ENCODE measurements at places on chromosomes 3 and 15.

GRCh38 chr3:124760601-124761000, 30.3 kb downstream of the UMPS start:
- no peak for DNase-seq

DNA sequence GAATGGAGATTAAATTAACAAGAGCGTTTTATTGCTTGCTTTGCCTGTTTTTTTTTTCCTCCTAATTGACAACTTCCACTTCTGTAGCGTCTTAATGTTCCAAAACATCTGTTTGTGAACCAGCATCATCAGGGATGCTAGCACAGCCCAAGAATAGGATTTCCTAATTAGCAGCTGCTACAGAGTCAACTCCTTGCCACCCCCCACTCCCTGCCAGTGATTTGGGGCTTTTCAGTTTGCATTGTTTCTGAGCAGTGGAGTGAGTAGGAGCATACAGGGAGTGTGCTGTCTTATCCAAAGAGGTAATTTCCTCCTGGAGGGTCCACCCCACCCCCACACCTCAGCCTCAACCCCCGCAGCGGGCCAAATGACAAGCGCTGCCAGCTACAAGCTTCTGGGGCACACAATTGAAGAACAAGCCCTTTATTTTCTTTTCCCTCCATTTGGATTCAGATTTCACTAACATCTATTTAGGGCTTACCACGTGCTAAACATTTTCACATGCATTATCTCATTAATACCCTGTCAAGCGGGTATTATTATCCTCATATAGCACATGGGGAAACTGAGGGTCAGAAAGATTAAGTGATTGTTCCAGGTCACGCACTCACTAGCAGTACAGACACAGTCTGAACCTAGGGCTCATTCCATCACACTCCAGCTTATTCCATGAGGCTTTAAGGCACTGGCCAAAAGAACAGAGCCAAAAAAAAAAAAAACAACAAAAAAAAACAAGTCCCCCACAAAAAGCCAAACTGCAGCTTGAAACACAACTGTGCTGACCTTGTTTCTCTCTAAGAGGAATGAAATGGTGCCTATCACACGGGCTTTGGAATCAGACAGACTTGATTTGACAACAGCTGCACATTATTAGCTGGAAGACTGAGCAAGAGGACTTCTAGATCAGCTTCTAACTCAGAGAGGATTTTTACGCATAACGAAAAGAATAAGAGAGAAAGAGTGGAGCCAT, 16.4 kb downstream of the HEG1 start:
- no peak for DNase-seq

GRCh38 chr3:46693892-46694226, 380 bp upstream of the ALS2CL start:
- no peak for DNase-seq

DNA sequence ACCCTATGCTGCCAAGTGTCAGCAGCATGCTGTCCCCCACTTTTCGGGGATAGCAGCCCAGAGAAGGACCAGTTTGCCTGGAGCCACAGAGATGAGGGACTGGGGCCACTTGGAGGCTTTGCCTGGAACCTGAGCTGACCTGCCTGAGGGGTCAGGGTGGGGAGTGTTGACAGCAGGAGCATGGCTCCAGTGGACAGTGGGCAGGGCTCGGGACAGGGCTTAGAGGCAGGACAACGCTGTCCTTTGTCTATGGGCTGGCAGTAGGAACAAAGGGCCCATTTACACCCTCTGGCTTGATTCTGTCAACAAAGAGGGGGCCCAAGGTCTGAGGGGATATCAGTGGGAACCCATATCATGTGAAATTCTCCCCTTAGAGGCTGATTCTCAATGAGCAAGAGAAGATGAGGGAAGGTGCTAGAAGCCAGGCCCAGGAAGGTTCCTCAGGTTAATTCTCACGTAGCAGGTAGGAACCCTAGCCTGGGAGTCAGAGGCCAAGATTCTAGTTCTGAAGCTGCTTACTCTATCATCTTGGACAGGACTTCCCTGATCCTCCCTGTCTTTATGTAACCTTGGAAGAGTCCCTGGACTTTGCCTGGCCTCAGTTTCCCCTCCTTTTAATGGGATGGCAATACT, 29.7 kb upstream of the HHATL start:
- DNase-seq, result no peak

- no peak for DNase-seq
These were observed 9.2 kb downstream of the HSPBAP1 start for GRCh38 chr3:122784436-122784835.

DNA sequence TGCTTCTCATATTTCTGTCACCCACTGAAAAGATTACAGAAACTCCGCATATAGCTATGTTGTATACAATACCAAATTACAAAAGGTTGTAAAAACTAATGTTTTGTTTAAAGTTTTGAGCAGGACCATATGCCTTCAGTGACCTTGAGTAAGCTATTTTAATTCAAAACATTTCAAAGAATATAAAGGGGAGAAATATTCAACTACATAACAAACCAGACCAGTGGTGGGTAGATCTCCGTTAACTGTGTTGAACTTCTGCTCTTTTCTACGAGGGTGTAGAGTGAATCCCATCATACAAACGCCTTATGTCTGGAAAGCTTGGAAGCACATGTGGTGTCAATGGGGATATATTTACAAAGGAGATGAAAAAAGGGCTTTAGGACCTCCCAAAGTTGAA, 68.4 kb upstream of the NR2F2 start:
- no peak for DNase-seq

GRCh38 chr3:175356899-175357324, 497.8 kb downstream of the NAALADL2 start:
- DNase-seq, result no peak

DNA sequence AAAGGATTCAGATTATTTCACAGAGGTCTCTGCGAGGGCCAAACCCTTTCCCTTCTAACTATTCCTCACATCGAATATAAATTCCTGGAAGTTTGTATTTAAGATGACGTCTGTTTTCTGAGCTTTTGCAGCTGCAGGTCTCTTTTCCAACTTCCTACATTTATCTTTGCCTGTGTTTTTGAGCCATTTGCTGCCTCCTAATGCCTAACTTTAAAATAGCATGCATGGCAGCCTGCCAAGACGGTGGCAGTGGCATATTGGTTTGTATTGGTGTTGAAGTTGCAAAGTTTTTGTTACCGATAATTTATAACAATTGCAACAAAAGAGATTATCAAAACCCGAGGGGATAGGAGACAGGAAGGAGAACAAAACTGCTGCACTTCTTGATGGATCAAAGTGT, 187.1 kb upstream of the DNAJC19 start:
- no peak for DNase-seq

DNA sequence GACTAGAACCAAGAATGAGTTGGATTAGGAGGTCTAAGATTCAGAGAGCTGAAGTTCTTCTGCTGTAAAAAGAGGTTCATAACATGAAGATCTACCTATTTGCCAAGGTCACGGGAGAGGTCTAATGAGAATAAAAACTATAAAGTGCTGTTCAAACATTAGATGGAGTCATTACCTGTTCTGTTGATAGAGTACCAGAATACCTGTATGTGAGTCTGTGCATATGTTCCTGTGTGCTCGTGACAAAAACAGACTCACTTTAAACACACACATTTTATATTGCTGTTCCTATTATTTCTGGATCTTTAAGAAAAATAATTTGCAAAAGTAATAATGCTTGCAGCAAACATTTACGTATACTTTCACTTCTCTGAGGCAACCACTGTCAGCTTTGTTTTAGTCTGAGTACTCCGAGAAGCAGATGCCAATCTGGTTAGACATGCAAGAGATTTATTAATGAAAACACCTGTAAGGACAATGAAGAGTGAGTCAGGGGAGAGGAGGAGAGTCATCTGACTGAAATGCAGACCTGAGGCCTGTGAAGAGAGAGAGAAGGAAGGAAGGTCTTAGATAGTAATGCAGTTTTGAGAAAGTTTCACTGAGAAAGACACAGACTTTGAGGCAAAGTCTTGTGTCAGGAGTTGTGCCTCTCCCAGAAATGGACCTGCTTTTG, 221.2 kb downstream of the SQOR start:
- no peak for DNase-seq
